ENCODE measurements at places on chromosomes 2 and 18. TPM values are rescaled to one million over a fixed set of nuclear protein-coding genes. Genes with fewer than 3 reads are reported as not detected.

DNA sequence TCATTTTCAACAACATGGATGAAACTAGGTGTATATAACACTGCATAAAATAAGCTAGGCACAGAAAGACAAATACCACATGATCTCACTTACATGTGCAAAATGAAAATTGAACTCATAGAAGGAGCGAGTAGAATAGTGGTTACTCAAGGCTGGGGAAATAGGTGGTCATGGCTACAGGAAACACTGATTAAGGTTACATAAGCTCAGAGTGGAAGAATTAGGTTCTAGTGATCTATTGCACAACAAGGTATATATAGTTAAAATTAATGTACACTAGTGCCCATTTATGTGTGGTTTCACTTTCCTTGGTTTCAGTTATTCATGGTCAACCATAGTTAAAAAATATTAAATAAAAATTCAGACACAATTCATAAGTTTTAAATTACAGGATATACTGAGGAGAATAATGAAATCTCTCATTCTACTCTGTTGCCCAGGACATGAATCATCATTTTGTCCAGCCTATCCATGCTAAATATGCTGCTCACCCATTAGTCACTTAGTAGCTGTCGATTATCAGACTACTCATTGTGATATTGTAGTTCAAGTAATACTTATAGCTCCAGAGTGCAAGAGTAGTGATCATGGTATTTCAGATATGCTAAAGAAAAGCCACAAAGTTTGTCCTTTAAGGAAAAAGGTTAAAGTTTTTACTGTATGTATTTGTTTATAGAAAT, 1530.9 kb upstream of the LRRTM1 start:
- no peaks in the 10 kb centered on the region for H3K36me3 ChIP-seq
- no peak overlapping the region for H3K27ac ChIP-seq
- no peaks in the 10 kb centered on the region for H3K4me1 ChIP-seq
- H3K4me3 ChIP-seq, result no peak overlapping the region

DNA sequence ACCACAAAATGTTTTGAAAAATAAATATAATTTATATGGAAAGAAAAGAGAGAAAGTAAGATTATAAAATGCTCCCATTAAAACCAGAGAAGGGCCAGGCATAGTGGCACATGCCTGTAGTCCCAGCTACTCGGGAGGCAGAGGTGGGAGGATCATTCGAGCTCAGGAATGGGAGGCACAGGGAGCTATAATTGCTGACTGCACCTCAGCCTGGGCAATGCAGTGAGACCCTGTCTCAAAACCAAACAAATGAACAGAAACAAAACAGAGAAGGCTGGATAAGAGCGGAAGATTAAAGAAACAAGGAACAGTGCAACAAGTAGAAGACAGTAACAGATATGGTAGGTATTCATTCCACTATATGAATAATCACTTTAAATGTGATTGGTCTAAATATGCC, 18.6 kb upstream of the TMEM182 start:
- no peaks in the 10 kb centered on the region for H3K27me3 ChIP-seq
- H3K4me3 ChIP-seq, result no peak overlapping the region
- no peak overlapping the region for H3K27ac ChIP-seq
- H3K4me1 ChIP-seq, result no peaks in the 10 kb centered on the region
- no peak for DNase-seq

GRCh38 chr2:61055557-61055956, 10.1 kb upstream of the SANBR start:
- no peak overlapping the region for H3K4me3 ChIP-seq
- no peaks in the 10 kb centered on the region for H3K4me1 ChIP-seq
- H3K36me3 ChIP-seq, result peaks cover 8% of the 10 kb centered on the region
- H3K27ac ChIP-seq, result no peak overlapping the region

DNA sequence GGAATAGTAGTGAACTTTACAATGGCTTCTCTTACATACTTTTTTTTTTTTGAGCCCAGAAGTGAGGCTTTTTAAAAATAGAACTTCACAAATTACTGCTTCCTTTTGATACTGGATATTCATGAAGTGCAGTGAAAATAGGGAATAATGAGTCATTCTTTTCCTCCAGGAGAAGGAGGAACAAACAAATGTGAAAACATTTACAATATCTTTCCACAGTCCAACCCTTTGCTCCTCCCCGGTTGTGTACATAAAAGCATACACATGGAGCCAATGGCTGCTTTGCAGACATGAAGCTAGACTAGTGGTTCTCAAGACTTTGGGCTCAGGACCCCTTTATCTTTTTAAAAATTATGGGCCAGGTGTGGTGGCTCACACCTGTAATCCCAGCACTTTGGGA, 266.9 kb downstream of the GBX2 start:
- H3K27ac ChIP-seq, result no peak overlapping the region
- DNase-seq, result no peak
- no peaks in the 10 kb centered on the region for H3K4me1 ChIP-seq
- no peaks in the 10 kb centered on the region for H3K36me3 ChIP-seq
- no peak overlapping the region for H3K4me3 ChIP-seq
- H3K27me3 ChIP-seq, result no peaks in the 10 kb centered on the region

- H3K4me3 ChIP-seq, result no peak overlapping the region
- no peaks in the 10 kb centered on the region for H3K4me1 ChIP-seq
- DNase-seq, result no peak
- no peaks in the 10 kb centered on the region for H3K36me3 ChIP-seq
These were observed 102.2 kb downstream of the DLGAP1 start for GRCh38 chr18:4352746-4353551.

- H3K4me3 ChIP-seq, result no peak overlapping the region
- H3K27ac ChIP-seq, result no peak overlapping the region
- H3K36me3 ChIP-seq, result no peaks in the 10 kb centered on the region
- H3K4me1 ChIP-seq, result no peaks in the 10 kb centered on the region
- DNase-seq, result no peak
These were observed 214.8 kb upstream of the FSHR start for GRCh38 chr2:49369101-49369500.

DNA sequence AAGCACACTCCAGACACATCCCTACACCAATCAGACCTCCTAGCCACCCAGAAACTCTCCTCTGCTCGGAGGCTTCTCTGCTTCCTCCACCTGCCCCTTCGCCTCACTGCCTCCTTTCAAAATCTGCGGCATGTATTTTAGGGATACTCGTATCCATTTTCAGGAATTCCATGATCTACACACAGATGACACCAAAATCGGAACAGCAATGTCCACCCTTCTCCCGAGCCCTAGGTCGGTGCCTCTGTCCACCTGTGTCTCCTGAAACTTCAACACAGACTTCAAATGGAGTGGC, 1.4 kb upstream of the SH3BP4 start:
- peaks cover 24% of the 10 kb centered on the region for H3K4me1 ChIP-seq
- no peak for DNase-seq
- no peaks in the 10 kb centered on the region for H3K36me3 ChIP-seq
- no peak overlapping the region for H3K4me3 ChIP-seq

DNA sequence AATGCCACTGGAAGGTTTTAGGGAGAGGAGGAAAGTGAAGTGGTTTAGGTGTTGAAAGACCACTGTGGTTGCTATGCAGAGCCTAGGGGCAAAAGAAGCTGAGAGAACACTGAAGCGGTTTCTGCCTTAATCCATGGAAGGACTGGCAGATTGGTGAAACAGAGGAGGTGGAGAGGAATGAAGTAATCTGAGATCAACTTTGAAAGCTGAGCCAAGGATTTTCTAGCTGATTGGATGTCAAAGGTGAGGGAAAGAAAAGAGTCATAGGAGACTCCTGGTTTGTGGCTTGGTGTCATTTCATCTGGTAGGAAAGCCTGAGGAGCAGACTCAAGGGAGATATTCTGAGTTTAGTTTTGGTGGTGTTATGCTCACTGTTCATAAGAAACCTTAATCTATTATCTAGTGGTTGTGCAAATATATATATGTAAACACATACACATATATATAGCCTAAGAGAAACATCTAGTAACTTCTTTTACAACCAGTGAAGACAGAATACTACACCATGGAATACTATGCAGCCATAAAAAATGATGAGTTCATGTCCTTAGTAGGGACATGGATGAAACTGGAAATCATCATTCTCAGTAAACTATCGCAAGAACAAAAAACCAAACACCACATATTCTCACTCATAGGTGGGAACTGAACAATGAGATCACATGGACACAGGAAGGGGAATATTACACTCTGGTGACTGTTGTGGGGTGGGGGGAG, 134.1 kb upstream of the CREB1 start:
- no peaks in the 10 kb centered on the region for H3K4me1 ChIP-seq
- no peaks in the 10 kb centered on the region for H3K36me3 ChIP-seq
- H3K27me3 ChIP-seq, result no peaks in the 10 kb centered on the region
- H3K4me3 ChIP-seq, result no peak overlapping the region
- no peak overlapping the region for H3K27ac ChIP-seq
- DNase-seq, result no peak

DNA sequence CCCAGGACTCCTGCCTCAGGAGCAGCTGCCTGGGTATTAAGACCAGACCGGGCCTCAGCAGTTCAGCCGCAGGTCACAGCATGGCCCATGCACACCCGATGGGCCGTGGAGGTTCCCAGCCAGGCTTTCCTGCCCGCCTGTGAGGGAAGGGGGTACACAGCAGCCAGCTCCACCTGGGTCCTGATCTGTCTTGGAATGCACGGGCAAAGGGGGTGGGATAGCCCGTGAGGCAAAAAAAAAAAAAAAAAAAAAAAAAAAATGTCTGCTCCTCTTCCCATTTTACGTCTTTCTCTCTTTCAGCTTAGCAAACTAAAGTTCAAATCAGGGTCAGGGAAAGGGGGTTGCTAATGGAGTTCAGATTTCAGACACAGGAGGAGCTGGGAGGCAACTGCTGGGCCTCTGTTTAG, 385.2 kb downstream of the TNS1 start:
- H3K36me3 ChIP-seq, result no peaks in the 10 kb centered on the region
- no peak overlapping the region for H3K4me3 ChIP-seq
- peaks cover 12% of the 10 kb centered on the region for H3K4me1 ChIP-seq
- no peaks in the 10 kb centered on the region for H3K27me3 ChIP-seq
- no peak for DNase-seq

- H3K4me1 ChIP-seq, result no peaks in the 10 kb centered on the region
- no peak for DNase-seq
- no peak overlapping the region for H3K27ac ChIP-seq
- no peaks in the 10 kb centered on the region for H3K27me3 ChIP-seq
- no peaks in the 10 kb centered on the region for H3K36me3 ChIP-seq
These were observed 78.8 kb downstream of the ASAP2 start for GRCh38 chr2:9285385-9285920.

GRCh38 chr2:227033471-227034148, 130.4 kb downstream of the COL4A4 start:
- H3K4me1 ChIP-seq, result no peaks in the 10 kb centered on the region
- peaks cover 3% of the 10 kb centered on the region for H3K36me3 ChIP-seq
- H3K27me3 ChIP-seq, result no peaks in the 10 kb centered on the region
- no peak overlapping the region for H3K4me3 ChIP-seq

DNA sequence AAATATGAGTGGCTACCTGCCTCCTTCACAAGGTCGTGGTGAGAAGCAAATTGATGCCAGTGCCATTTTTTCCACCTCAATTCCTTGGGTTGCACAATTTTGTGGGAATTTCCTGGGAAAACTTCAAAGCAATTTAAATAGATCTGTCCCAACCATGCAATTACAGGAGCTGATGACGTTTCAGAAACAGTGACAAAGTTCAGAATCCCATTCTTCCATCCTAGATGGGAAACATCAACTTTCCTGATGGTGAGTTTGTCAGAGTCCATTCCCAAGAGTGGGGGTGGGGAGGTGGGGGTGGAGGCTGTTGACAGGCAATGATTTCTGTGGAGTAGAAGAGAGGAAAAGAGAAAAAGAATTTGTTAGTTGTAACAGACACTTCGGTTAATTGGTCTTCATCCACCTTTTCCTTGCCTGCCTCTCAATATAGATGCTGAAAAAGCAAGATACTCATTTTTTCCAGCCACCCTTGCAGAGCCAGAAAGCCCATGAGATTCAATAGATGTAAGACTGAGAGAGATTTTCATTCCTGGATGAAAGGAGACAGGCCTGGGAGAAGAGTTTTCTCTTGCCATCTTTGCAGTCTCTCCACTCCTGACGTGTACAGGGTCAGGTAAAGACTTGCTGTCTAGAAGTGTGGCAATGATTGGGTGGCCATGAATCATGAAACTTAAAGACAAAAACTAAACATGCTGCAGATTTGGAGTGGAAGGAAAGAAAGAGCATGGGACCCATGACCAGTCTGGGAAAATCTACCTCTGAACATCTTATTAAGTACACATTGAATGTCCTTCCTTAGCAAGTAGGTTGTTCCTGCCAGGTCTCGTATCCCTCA, 47.3 kb downstream of the SOCS6 start:
- no peaks in the 10 kb centered on the region for H3K27me3 ChIP-seq
- no peak overlapping the region for H3K27ac ChIP-seq
- H3K4me1 ChIP-seq, result no peaks in the 10 kb centered on the region

DNA sequence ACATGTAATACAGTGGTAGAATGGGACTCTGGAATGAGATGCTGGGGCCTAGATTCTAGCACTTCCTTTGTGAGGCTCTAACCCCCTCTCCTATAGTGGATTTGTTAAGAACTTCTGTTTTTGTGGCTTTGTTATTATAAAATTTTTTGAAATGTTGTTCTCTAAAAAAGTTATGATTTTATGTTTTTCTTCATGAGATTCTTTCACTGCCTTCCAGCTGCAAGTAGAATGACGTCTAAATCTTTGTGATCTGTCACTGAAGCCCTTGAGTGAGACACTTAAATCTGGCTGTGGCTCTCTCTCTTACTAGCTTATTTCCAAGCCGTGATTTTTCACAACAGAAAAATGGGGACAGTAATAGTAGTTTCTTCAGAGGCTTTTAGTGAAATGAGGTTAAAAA, 1.6 kb downstream of the CASP8 start:
- DNase-seq, result no peak
- H3K4me1 ChIP-seq, result no peaks in the 10 kb centered on the region
- H3K27ac ChIP-seq, result no peak overlapping the region
- no peaks in the 10 kb centered on the region for H3K36me3 ChIP-seq
- no peak overlapping the region for H3K4me3 ChIP-seq

- H3K36me3 ChIP-seq, result no peaks in the 10 kb centered on the region
- no peak overlapping the region for H3K4me3 ChIP-seq
- H3K27ac ChIP-seq, result no peak overlapping the region
- no peaks in the 10 kb centered on the region for H3K27me3 ChIP-seq
- H3K4me1 ChIP-seq, result no peaks in the 10 kb centered on the region
These were observed 13.4 kb downstream of the DOK1 start for GRCh38 chr2:74567881-74568280.

The CHRND gene
- not detected for total RNA-seq

The SLC40A1 gene
- total RNA-seq, result 285 TPM

The DTNA gene
- total RNA-seq, result 152 TPM

The DPP4 gene
- total RNA-seq, result 5.5 TPM

The CHAC2 gene
- 1.8 TPM for total RNA-seq

The FAM161A gene
- 7.2 TPM for total RNA-seq

The IL1R2 gene
- total RNA-seq, result 2.7 TPM

The B3GNT7 gene
- total RNA-seq, result 8.7 TPM

The UGT1A8 gene
- not detected for total RNA-seq

The FAM237A gene
- not detected for total RNA-seq

The GAREM1 gene
- total RNA-seq, result 4.6 TPM

The CDKL4 gene
- total RNA-seq, result 1.1 TPM

Data from thyroid gland (tissue), 4 donors.